ENCODE measurements at places on chromosomes 2 and 18. TPM values are rescaled to one million over a fixed set of nuclear protein-coding genes. Genes with fewer than 3 reads are reported as not detected.

DNA sequence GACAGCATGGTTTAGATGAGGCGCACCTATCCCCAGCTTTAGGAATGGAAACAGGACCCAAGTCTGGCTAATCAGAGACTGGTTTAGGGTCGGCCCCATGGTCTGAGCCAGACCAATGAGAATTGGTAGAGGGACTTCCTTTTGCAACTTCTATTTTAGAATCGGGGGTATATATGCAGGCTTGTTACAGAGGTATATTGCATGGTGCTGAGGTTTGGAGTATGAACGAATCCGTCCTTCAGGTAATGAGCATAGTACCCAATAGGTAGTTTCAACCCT is 1.5 kb upstream of the BOLA3 start:
- no peak for DNase-seq

- DNase-seq: peak; percentile 13
Observed at GRCh38 chr2:235545339-235546150, 51.7 kb downstream of the AGAP1 start.

The SERTAD2 gene
- 3.6 TPM for total RNA-seq

The PLGLB2 gene
- total RNA-seq: 0.39 TPM

GRCh38 chr2:152560166-152560565 is 157.1 kb downstream of the PRPF40A start:
- no peak for DNase-seq

The SMAD7 gene
- 4.9 TPM for total RNA-seq

DNA sequence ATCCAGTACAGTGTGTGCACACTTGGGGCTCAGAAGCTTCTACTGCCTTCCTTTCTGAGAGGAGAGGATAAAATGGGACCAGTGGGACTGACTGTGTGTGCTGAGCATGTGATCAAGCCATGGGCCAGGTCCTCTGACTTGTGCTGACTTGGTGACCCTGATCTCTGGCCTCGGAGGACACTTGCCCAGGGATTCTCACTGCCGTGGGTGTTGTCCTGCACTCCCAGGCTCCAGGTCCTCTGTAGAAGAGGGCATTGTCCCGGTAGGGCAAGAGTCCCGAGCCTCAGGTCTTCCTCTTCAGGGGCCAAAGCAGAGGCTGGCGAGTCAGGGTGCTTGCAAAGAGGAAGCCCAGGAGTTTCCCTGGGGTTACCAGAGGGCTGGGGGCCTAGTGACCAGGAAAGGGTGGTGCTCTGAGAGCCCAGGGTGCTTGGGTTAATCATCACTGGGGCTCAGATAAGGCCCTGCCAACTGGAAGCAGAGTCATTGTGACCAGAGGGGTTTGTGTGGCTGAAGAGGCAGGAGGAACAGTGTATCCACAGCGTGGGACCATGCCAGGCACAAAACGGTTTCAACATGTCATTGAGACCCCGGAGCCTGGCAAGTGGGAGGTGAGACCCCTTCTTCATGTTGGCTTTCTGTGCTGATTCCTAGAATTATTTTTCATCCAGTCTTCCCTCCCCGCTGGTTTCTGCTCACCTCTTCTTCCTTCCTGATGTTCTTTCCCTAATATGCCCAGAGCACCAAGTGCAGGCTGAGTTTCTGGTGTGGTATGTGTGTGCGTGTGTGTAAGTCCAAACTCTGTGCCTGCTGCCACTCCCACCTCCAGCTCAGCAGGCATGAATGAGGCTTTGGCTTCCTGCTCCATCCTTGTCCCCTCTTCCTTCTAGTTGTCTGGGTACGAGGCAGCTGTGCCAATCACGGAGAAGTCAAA is at the start of gene GCKR:
TSS of gene GCKR (plus strand) at position 483 of the 931 bp plus-strand sequence. CDS start at position 549, 66 bp downstream.
- DNase-seq: no peak

DNA sequence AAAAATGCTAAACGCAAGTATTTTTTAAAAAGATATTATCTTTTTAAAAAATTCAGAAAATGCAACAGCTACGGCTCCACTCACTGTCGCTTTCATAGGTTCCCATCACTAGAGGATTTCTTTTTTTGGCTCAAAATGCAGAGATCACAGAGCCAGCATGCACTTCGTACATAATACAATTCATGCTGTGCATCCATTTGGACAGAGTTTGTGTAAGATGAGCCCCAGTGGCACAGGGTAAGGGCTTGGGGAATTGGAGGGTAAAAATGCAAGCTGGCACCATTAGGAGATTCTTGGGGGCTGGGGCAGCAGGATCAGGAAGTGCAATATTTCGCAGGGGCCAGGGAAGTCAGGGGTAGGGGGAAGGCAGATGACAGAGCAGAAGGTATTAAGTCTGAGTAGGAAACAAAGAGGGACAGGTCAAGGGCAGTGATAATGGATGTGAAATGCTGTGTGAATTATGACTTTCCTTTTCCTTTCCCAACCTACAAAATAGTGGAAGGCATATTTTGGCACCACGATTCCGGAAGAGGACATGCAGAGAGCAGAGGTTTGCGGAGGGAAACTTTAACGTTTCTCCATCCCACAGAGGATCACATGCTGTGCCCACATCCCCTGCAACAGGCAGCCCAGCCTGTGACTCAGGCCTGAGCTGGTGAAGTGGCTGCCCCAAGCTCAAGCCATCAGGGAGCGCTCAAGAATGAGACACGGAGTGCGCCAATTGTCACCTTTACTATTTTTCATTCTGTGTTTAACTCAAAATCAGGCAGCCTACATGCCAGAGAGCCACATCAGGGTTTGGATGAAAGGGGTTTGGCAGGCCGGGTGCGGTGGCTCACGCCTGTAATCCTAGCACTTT is 4.7 kb downstream of the CAPG start:
- DNase-seq: peak; percentile 70

The DSG1 gene
- not detected for total RNA-seq

GRCh38 chr2:14516844-14517243 is 115.7 kb upstream of the LRATD1 start:
- DNase-seq: no peak

- no peak for DNase-seq
Observed at GRCh38 chr2:239726091-239726591, 299.0 kb downstream of the NDUFA10 start.

The PRSS56 gene
- total RNA-seq: not detected

GRCh38 chr2:237623428-237624403 is 3.7 kb upstream of the LRRFIP1 start:
- DNase-seq: no peak

GRCh38 chr2:105375001-105375561 is 23.8 kb downstream of the FHL2 start:
- DNase-seq: no peak

DNA sequence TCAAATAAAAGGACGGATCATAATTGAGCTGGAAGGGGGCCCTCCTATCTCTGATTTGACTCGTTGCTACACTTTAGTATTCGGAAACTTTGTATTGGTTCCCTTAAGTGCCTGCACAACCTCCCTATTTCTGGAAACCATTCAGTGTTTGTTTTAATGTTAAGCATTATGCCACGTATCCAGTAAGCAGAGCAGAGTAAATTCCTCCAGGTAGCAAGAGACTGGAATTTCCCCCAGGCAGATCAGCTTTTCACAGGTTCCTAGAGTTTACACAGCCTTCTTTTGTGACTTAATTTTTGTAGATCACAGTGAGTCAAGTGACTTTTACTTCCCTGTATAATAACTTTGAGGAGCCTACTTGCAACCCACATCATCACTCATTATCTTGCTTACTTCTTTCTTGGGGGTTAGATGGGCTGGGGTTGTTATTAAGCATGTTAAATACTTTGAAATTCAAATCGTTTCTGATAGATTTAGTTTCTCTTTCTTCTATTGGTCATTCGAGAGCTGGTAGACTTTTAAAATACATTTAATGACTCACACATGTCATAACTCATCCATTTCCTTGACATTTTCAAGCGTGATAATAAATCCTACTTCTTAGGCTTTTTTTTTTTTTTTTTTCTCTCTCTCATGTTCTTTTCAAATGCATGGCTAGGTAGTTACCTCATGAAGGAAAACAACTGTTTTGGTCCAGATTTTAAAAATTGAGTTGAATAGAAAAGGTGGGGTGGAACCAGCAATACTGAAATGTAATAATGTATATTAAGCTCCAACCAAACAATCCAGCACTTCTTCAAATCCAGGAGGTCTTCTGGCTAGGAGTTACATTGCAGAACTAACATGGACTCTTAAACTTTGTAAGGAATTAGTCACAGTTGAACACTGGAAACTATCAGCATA is 219.3 kb downstream of the NEDD4L start:
- DNase-seq: peak; percentile 30

DNA sequence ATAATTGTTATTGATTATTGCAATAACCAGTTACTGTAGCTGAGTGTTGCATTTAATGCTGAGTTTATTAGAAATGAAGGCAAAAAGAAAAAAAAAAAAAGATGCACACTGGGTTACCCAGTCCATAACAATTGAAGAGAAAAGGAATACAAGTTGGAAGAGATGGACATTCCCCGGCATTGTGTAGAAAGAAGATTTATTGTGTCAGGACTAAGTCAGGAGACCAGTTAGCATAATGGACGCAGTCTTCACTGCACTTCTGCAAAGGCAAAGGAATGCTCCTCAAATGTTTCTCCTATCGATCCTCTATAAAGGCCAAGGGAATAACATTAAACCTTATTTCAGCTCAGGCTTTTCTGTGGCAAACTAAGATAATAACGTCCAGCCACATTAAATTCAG is 157.8 kb downstream of the INSIG2 start:
- no peak for DNase-seq

- no peak for DNase-seq
Observed at GRCh38 chr2:181807526-181807925, 84.0 kb upstream of the ITPRID2 start.

- DNase-seq: no peak
Observed at GRCh38 chr2:238693337-238694093, 154.4 kb upstream of the TWIST2 start.

The GPR17 gene
- not detected for total RNA-seq

GRCh38 chr2:21019000-21019677 is 24.7 kb downstream of the APOB start:
- no peak for DNase-seq

The FAM210A gene
- total RNA-seq: 15.0 TPM

GRCh38 chr2:20327370-20327769 is 23.3 kb downstream of the PUM2 start:
- no peak for DNase-seq

- DNase-seq: no peak
Observed at GRCh38 chr2:219205165-219205538, 1.4 kb upstream of the ZFAND2B start.

DNA sequence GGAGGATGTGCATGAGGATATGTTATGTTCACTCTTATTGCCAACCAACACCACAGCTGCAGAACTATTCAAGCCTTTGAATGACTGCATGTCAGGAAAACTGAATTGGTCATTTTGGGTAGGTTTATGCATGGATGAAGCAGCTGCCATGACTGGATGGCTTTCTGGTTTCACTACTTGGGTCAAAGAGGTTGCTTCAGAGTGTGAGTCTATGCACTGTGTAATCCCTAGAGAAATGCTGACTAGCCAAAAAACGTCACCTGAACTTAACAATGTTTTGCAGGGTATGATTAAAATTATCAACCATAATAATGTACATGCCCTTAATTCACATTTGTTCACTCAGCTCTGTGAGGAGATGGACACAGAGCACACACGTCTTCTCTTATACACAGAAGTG is 206.7 kb upstream of the RBBP8 start:
- no peak for DNase-seq

GRCh38 chr18:65414501-65414900 is 336.3 kb upstream of the CDH7 start:
- DNase-seq: no peak

DNA sequence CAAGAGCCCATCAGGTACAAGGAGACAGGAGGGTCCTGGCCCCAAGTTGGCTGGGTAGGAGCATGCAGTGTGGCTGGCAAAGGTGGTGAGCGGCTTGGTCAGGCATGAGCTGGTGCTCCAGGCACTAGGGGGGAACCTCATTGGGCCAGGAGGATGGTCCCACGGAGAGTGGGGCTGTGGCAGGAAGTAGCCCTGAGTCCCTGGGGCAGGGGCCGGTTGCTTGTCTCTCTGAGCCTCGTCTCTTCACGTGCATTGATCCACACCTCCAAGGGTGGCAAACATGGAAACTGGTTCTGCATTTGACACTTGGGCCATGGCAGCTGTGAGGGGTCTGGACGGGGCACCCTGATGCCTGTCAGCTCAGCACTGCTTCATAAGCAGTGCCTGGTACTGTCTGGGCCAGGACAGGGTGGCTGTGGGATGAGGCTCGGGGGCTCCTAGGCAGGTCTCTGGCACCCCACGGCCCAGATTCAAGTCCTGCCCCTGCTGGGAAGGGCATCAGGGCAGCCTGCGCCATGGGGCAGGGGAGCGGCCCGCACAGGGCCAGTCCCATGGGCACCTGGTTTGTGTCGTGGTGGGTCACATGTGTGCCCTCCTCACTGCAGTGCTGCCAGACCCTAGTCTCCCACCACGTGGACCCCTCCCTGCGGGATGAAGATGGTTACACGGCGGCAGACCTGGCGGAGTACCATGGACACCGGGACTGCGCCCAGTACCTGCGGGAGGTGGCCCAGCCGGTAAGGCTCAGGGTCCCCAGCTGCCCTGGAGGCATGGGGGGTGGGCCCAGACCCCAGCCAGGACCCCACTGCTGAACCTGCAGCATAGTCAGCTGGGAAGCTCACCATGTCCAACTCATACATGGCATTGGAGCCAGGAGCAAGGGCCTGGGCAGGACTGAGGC is 16.4 kb downstream of the ESPNL start:
- no peak for DNase-seq

The NEU2 gene
- total RNA-seq: not detected

The DAPL1 gene
- total RNA-seq: not detected

The RGPD6 gene
- total RNA-seq: 19.2 TPM

The RNF149 gene
- total RNA-seq: 38.4 TPM

- DNase-seq: no peak
Observed at GRCh38 chr2:220165401-220165800, 538.0 kb downstream of the SLC4A3 start.

DNA sequence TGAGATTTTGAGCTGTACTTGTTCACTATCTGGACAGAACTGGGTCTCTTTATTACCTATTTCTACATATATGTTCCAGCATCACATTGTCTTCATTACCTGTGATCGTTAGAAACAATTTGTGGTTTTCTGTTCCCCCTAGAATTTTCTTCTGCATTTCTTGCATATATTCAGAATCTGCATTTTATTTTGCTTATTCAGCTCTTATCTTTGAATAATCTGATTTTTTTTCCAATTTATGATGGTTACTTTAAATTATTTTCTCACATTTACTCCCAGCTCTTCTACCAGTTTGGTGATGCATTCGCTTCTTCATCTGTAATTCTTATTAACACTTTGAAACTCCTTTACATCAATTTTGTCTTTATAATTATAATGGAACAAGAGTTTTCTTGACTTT is 55.1 kb downstream of the LYPD6B start:
- no peak for DNase-seq

- peak; percentile 94 for DNase-seq
Observed at GRCh38 chr2:43086451-43087221, 139.8 kb downstream of the ZFP36L2 start.

DNA sequence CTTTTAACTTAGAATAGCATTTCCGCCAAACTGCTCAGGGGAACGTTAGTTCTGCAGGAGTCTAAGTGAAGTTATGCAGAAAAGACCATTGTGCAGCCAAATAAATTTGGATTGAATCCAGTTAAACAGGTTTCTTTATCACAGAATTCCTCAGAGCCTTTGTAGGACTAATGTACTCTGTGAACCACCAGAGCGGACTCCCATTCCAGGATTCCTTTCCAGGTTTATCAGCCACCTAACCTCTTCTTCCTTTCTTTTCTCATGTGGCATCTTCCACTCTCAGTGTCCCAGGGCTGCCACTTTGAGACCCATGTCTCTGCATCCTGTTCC is 350.4 kb downstream of the TSN start:
- no peak for DNase-seq
